ENCODE measurements at places on chromosomes 7 and 10.

GRCh38 chr7:44313016-44313415 is 12.4 kb downstream of the CAMK2B start:
- DNase-seq = no peak

- no peak for DNase-seq
Observed at GRCh38 chr7:18461785-18462467, 33.6 kb upstream of the HDAC9 start.

DNA sequence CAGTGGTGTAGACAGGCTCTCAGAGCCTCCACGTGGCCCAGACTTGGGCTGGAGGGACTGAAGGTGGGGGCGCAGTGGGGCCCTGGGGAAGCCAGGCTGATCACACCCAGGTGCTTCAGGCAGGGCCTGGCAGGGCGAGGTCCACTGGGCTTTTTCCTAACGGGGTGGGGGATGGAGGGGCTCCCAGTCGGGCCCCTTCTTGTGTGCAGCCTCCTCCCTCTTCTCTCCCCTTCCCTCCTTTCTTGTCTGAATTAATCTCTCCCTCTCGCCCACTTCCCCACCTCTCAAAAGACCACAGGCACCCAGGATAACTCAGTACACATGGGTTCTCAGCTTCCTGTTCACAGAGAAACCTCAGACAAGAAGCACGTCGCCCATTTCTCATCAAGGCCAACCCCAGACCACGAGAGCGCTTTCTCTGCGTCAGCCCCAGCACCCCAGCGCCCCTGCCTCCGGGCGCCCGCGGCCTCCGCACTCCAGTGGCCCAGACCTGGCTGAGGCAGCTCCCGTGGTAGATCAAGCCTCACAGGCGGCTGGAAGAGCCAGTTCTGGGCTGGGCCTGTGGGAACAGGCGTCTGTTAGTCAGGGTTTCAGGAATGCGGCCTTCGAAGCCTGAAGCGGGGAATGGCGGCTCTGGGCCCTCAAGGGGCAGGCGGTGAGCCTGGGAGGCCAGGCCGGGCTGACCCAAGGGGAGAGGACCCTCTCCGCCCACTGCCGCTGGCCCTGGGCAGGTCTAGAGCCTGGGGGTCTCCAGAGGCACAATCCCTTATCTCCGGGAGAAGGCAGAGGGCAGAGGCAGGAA is 50.6 kb downstream of the PWWP2B start:
- peak; percentile 73 for DNase-seq

DNA sequence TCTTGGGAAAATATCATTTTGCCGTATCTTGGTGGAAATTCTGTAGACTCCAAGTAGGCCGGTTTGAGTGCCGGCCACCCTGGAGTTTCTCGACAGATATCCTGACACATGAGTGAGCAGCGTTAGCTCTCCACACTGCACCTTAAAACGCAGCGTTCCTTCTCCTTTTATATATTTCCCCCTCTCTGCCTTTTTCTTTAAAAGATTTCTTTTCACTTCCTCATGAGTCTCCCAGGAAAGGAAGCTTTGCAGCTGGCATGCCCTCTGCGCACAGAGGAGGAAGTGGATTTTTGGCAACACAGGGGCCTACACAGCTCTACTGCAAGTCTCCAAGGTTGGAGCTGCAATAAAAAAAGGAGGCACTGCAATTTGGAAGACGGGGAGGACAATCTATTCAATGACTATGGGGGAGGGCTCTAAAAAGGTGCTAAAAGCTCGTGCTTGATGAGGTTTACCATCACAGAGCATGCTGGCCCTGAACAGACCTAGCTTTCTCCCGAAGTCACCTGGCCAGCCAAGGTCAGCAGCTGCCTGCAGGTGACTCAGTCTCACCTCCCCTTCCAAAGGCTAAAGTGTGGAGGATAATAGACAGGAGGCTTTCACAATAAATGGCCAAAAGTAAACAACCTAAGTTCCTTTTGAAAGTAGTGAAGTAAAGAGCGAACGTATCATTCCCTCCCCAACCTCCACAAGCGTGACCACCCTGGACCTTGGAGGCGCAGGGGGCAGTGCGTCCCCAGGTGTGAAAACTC is 252.8 kb downstream of the ZMYND11 start:
- DNase-seq = no peak

- no peak for DNase-seq
Observed at GRCh38 chr7:91137153-91137787, 127.0 kb upstream of the FZD1 start.

DNA sequence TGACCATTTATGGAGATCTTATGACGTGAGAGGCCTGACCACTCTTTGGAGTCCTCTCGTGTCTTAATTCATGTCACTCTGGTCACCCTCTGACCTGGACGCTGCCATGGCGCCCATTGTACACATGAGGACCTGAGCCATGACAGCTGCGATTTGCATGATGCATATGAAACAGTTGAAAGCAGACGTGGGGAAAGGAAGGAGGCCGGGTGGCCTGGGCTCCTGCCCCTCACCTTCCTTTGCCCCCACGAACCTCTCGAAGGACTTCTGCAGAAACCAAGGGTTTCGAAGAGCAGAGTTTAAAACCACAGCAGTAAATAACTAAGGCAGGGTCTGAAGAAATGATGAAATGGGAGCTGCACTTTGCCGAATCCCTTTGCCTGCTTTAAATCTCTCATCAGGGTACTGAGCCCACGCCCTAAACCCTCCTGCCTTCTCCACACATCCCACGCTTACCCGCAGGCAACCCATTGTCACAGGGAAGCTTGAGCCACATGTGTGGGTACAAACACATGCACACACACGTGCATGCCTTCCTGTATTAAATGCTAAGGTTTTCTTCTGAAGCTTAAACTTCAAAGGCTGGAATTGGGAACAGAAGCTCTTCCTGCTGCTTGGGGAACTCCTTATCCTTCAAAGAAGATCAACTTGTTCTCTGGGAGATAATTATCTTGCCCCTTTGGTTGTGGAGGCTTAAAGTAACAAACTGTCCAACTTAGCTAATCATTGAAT is 11.7 kb upstream of the CALML3 start:
- DNase-seq = peak; percentile 32

GRCh38 chr7:91660734-91661356 is 219.7 kb downstream of the MTERF1 start:
- DNase-seq = no peak

DNA sequence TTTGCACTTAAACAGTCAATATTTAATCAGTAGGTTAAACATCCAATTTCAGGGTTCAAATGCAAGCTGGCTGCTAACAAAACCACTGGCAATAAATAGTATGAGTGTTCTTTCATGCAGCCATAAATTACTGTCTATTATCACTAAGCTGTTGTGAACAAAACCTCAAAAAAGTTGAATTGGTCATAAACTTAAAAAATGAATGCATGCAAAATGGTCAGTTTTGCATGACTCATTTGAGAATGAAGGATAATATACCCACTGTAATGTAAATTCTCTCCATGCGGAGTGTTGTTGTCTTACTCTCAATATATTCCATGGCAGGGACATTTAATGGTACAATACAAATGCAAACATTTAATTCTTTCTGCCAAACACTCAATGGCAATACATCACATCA is 226.4 kb downstream of the MAGI2 start:
- no peak for DNase-seq

DNA sequence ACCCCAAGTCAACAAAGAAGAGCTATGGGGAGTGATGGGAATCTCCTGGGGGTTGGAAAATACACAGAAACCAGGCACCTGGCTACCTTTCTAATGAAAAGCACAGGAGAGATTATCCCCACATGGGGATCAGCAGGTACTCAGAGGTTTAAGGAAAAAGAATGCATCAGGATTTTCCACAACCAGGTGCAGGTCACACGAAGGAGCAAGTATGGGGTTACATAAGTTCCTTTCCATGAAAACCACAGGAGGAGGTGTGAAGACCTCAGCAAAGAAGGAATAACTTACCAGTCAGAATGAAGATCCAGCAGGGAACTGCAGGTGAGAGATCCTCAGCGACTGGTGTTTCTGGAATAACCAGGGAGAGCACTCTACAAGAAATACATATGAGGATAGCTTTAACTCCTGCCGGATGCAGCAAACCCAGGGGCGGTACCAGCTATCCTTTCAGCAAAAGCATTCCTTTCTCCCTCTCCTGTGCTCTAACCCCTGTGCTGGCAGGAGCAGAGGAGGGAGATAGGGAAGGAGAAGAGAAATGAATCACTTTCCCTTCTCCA is 116.7 kb upstream of the TMEM106B start:
- DNase-seq = no peak

DNA sequence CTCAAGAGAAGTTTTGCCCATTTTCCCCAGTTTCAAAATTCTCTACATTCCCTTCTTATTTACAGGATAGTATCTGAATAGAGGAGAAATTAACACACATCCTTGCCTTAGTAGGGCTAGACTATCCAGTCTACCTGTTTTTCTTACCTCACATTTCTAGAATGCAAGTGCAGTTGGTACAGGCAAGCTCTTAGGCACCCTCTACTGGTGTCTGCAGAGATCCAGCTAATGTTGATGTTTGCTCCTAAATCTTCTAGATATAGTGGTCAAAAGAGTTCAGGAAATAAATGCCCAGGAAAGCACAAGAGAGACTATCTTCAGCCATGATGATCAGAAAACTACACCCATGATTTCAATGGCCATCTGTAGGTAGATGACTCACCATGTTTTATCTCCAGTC is 205.3 kb downstream of the HTR7 start:
- no peak for DNase-seq

DNA sequence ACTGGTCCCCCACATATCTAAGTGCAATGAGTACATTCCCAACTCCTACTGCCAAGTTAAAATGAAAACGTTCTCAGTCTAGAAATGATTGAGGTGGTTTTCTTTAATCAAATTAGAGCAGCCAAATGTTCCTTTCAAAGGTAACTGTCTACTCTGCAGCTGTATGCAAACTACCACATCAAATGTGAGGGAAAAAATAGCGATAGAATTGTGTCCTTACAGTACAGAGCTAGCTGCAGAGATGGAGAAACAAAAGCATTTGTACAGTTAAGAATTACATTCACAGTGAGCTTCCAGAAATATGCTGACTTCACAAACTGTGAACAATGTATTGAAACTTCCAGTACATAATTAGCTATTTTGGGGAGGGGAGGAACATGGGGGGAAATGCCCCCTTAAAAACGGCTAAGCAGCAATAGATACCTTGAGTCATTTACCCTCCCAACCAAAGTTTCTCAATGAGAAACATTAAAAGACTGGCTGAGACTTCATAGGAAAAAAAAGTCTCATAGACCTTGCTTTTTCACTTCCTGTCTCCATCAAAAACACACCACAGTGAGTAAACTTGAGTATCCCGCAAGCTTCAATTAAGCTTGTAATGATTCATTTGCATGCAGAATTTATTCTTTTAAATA is 22.9 kb downstream of the CDK6 start:
- peak; percentile 41 for DNase-seq

DNA sequence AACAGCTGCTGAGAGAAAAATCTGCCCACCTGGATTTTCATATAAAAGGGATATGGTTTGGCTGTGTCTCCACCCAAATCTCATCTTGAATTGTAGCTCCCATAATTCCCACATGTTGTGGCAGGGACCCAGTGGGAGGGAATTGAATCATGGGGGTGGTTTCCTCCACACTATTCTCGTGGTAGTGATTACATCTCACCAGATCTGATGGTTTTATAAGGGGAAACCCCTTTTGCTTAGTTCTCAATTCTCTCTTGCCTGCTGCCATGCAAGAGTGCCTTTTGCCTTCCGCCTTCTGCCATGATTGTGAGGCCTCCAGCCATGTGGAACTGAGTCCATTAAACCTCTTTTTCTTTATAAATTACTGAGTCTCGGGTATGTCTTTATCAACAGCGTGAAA is 20.8 kb upstream of the MKI67 start:
- DNase-seq = no peak

DNA sequence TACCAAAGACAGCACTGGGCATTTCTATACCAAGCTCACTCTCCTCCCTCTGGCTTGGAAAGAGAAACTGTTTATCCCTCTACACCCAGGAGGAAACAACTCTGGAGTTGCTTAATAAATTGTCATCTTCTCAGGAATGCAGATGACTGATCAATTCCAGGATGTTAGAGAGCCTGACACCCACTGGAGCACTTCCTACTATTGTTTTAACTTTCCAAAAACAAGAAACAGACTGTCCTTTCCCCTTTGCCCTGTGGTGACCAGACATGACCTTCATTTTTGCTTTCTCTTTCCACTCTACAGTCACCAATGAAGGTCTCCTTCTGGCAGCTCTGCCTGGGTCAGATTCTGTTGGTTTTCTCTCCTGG is 19.6 kb downstream of the GIMAP4 start:
- DNase-seq = no peak

DNA sequence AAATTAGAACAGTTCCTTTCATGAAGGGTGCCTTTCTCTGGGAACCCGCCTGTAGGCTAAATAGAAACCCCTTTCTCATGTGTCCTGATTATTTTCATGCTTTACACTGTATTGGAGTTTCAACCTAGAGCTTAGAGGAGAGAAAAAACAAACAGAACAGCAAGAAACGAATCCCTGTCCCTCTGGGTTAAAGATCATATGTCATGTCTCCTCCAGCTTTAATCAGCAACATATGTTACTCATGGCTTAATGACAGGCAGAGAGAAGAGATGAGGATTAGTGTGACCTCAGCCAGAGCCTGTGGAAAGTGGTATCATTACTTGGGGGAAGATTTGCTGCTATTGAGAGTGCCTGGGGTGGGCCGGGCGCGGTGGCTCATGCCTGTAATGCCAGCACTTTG is 32.1 kb downstream of the CRCP start:
- DNase-seq = no peak

DNA sequence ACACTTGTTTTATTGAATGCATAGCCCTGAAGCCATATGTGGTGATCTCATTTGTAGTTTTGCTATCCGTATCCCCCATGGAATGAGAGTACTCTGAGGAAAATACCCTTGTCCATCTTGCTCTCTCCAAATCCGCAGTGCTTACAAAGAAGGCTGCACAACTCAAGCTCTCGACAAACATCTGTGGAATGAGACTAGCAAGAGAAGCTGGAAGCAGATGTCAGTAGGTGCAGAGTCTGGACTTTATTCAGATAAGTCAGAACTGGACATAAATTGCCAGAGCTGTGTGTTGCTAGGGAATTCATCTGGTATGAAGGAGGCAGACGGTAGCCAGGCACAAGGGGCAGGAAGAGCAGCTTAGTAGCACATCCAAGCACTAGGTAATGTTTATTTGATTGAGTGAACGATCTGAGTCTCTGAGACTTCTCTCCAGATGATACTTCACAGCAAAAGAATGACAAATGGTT is 1046.2 kb downstream of the XPNPEP1 start:
- no peak for DNase-seq

DNA sequence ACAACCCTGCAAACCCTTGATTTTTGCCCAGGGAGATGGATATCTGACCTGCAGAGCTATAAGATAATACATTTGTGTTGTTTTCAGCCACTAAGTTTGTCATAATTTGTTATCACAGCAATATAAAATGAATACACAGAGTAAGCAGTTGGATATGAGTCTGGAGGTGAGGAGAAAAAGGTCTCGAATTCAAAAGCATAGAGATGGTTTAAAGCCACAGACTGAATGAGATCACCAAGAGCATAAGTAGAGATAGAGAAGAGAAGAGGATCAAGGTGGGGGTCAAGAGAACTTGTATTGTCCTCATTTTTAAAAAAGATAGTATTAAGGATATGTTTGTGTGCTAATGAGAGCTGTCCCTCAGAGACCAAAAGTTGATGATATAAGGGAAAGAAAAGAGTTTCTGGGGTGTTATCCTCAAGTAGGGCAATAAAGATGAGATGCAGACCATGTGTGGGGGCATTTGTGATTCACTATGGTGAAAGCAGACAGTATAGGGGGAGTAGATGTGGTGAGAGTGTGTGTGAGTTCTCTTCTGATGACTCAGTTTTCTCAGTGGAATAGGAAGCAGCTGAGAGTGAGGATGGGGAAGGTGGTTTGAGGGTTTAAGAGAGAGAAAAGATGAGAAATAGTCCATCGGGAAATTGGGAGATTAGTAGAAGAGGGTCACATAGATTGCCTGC is 25.8 kb upstream of the PCGF5 start:
- no peak for DNase-seq

- DNase-seq = no peak
Observed at GRCh38 chr10:811379-812175, 119.9 kb downstream of the LARP4B start.

Data from stimulated activated CD4-positive, alpha-beta T cell treated with anti-CD3 and anti-CD28 coated beads, Interleukin-2, amount 100 ng/mL, for 24 hours (primary cell).